ENCODE measurements at places on chromosomes 3 and 15. TPM values are rescaled to one million over a fixed set of nuclear protein-coding genes. Genes with fewer than 3 reads are reported as not detected.

The SH2D7 gene
- total RNA-seq = not detected

DNA sequence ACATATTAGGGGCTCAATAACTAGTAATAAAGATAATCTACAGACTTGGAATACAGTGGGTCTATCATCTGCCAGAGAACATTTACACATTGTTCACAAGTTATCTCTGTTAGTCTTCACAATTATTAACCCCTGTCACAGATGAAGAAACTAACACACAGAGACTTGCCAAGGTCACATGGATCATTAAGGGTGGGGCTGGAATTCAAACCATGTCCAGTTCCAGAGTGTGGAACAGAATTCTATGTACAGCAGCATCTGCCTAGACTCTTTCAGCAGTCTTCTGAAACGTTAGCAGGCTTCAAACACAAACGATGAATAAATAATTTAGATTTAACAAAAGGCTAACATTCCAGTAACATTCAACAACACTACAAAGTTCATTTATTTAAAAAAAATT, 673.9 kb upstream of the NR2F2 start:
- DNase-seq = no peak

The SAMMSON gene
- not detected for total RNA-seq

DNA sequence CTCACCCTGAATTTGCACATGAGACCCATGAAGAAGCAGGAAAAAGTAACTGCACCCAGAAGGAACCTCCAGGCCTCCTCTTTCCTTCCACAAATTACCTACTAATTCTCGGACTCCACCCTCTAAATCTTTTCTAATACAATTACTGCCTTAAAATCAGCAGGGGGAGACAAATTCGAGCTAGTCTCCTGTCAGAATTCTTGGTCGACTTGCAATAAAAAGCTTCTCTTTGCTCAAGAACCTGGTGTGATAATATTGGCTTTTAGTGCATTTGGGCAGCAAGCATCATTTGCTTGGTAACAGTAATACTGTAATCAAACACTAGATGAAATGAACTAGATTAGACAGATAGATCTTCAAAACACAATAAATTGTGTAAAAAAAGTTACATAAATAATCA, 281.9 kb downstream of the RAP2B start:
- peak; percentile 2 for DNase-seq

The FOXB1 gene
- not detected for total RNA-seq

GRCh38 chr3:128753715-128754114, 27.7 kb downstream of the RAB7A start:
- DNase-seq = no peak

The GOLGA8J gene
- total RNA-seq = not detected

DNA sequence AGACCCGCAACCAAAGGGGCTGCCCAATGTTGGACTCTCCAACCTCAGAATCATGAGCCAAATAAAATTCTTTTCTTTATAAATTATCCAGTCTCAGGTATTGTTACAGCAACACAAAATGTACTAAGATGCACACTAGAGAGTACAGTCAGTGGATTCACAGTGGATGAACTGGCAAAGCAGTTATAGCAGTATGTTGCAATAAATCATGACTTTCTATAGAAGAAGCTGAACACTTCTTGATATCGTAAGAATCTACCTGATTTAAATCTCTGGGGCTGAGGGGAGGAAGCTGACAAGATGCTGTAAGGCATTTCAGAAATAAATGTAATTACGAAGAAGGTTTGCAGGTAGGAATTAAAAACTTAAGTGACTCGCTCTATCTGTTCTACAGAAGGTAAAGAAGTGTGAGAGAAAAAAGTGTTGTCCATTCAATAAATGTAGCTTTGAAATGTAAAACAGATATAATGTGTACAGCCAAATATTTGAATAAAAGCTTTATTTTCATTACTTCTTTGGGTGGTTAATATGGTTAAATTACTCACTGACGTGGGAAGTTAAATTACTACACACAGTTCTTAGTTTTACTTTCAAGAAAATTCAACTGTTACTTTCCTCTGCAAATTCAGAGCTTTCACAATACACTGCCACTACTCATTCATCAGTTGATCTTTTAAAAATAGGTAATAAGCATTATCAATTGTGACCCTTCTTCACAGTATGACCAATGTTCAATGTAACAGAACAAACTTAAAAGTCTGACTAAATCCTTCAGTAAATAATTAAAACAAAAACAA, 439.1 kb downstream of the SHQ1 start:
- no peak for DNase-seq

DNA sequence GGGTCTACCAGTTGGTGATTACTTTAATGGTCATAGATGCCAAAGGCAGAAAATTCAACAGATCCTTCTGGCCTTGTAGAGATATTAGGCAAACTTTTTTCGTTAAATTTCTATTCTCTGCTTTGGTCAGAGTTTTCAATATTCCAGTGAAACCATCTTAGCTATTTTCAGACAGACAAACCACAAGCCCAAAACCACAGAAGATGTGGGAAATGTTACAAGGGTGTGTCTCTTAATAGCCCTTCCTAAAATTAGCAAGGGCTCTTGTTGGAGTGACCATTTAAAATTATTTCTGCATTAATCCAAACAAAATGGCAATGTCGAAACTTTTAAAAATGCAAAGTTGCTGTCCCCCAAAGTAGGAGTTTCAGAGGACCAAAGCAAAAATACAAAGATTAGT, 102.8 kb downstream of the ARRDC4 start:
- DNase-seq = peak; percentile 31

- DNase-seq = no peak
Measured at GRCh38 chr15:80531796-80532195, 127.6 kb downstream of the ARNT2 start.

The ACTRT3 gene
- 2.0 TPM for total RNA-seq

DNA sequence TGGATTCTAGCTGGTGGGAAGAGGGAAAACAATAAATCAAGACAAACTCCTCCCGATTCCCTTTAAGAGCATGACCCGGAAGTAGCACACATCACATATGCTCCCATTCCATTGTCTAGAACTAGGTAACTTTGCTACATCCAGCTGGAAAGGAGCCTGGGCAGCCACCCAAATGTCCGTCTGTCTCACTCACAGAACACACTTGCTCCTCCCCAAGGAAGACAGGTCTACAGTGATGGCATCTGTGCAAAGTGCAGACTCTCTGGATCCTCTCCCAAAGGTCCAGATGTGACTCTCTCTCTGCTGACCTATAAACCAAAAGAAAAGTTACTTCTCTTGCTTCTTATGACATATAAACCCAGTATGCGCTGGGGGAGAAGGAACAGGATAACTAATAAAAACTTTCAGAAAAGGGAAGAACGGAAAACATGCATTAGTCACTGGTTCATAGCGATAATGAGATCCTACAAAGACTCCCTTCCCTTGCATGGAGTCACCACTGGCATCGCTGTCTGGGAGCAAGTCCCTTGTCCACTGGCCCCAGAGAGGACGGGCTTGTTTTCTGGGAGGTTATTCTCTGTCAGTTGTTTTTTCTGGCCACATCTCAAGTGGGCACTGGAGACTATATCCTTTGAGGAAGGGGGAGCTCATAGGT, 29.8 kb upstream of the EPHB3 start:
- peak; percentile 18 for DNase-seq

DNA sequence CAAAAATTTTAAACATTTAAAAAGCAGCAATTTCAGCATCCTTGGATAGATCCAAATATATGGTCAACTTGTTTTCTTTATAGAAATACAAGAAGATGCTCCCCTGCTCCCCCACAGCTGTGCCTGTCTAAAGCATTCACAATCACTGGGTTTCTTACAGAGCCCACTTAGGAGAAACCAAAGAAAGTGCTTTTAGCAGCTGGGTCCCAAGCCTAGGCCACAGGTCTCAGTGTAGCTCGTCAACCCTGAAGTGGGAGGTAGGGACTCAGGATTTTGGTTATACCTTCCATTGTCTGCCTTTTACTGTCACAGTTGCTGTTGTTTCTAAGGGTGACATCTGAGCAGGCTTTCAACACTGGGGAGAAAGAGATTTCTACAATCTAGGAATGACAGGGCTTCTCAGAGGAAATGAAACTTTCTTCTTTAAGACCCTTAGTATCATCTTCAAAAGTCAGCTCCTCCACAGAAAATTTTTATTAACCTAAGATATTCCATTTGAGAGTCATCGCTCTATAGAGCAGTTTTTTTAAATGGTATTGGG, 199.3 kb upstream of the CMC1 start:
- no peak for DNase-seq

DNA sequence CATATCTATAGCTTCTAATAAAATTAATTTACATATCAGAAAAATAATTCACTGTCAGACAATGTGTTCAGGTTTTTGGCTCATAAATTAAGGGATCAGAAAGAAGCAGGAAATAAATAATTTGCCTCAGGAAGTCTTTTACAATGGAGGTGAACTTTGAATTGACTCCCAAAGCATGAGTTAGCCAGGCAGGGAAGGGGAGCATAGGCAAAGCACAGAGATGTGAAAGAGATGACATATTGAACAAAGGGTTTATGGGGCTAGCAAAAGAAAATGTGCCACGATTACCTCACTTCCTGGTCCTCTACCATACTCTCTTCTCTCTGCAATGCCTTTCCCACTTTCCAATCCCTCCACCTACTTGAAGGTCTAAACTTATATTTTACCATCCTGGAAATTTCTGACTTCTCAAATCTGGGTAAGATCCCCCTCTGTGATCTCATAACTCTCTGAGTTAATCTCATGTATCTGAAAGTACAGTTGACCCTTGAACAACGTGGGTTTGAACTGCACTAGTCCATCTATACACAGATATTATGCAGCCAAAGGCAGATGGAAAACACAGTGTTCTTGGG, 4.1 kb upstream of the HEXA start:
- no peak for DNase-seq

DNA sequence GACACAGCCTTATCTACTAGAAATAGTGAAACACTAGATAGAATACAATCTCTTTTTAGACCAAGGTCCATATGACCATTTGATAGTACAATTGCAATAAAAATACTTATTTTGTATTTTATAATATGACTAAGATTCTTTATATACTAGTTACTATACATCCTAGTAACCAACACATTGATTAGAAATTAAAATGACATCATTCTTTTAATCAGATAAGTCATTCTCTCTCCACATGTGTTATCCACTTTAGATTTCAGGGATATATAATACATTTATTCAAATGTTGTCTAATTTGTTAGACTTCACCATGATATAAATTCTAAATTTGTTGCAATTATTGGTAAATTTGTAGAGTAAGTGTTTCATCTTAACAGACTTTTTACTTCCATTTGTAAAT, 276.2 kb upstream of the DPH6 start:
- no peak for DNase-seq

The NME9 gene
- total RNA-seq = not detected

The TMEM44 gene
- 12.2 TPM for total RNA-seq

- DNase-seq = no peak
Measured at GRCh38 chr3:139732729-139733128, 55.0 kb upstream of the NMNAT3 start.

GRCh38 chr15:36883713-36884517, 216.4 kb downstream of the MEIS2 start:
- DNase-seq = peak; percentile 74

Measured in HFFc6 (cell line).